ENCODE measurements at places on chromosomes 3 and 15.

DNA sequence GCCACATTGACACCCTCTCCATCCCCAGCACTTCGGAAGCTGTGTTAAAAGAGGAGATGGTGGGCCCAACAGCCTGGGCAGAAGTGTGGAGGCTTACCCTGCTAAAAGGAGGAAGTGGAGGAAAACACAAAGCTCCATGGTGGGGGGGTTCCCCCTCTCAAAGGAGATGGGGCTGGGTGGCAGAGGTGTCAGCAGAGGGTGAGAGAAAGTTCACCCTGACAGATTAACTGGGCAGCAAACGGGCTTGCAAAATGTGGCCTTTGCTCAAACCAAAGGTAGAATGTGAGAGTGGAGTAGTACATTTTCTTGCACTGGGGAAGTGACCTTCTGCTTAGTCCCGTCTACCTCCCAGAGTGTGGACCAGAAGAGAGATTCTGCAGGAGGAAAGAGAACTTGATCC, 44.7 kb downstream of the MYO1E start:
- no peak for DNase-seq

- no peak for DNase-seq
Measured at GRCh38 chr15:65037309-65037708, 7.9 kb upstream of the MTFMT start.

GRCh38 chr3:180036671-180037455, at the start of gene PEX5L:
Gene PEX5L (minus strand): TSS chr3:180036937. CDS start chr3:180036599, 338 bp downstream.
- DNase-seq, result peak; percentile 68

- DNase-seq, result no peak
Measured at GRCh38 chr3:94406595-94406994, 343.7 kb downstream of the NSUN3 start.

GRCh38 chr15:63114465-63114864, 7.2 kb upstream of the LACTB start:
- no peak for DNase-seq

DNA sequence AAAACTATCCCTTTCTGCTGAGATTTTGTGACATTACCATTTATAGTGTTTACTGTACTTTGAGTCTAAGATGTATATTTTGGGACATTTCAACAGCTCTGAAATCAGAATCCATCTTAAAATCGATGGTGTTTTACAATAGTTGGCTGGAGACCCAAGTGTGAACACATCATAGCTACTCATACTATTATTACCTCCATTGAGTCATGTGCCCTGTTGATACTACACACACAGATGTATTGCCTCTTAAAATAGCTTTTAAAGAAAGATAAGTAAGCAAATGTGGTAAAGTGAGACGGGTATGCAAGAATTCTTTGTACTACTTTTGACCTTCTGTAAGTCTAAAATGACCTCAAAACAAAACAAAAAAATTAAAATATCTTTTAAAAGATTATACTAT, 6.7 kb downstream of the LMOD3 start:
- DNase-seq, result no peak
